Transverse colon (tissue), 4 donors: ENCODE measurements at places on chromosomes 6 and 20. TPM values are rescaled to one million over a fixed set of nuclear protein-coding genes. Genes with fewer than 3 reads are reported as not detected.

The GRIK2 gene
- total RNA-seq: 2.0 TPM

DNA sequence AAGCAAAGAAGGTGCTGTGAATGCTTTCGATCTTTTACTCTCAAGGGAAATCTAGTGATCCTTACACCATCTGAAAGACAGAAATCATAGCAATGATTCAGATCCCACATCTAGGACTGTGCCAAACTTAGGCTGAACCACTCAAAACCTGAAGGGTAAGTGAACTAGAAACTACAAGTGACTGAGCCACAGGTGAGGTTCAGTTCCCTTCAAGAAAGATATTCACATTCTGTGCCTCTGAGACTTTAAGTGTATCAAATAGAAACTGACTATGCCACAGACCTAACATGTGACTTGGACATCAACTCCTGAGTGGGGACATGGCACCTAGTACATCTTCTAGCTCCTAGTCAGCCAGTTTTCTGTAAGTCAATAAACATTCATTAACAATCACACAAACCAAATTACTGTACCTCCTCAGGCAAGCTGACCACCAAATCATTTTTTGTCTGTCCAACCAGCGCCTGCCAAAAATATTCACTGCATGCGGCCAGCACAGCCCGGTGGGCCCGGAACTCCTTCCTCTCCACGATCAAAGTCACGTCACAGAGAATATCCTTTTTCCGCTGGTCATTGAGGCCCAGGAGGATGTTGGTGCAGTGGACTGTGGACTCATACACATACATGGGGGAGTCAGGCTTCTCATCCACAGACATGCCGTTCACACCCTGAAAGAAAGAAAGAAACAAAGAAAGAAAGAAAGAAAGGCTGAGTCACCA is 114.1 kb downstream of the GJA10 start:
- no peak overlapping the region for H3K4me3 ChIP-seq
- DNase-seq: no peak
- H3K27ac ChIP-seq: no peak overlapping the region
- no peaks in the 10 kb centered on the region for H3K27me3 ChIP-seq
- H3K4me1 ChIP-seq: peaks cover 8% of the 10 kb centered on the region

DNA sequence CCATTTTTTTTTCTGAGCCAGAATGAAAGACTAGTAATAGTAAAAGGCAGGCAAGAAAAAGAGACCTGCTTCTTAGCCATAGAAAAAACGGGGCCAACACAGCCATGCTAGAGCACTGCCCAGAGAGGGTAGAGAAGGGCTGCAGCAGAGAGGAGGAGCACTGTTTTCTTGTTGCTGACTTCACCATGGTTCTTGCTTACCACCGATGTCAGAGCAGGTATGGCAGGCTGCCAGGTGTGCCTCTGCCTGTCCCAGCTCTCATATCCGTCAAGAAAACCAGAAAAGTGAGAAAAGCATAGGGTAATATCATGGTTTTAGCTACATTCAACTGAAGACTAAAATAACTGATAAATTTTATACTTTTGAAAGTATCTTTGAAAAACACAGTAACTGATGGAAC is 60.7 kb downstream of the DTNBP1 start:
- no peaks in the 10 kb centered on the region for H3K36me3 ChIP-seq
- no peak for DNase-seq
- no peak overlapping the region for H3K27ac ChIP-seq
- no peaks in the 10 kb centered on the region for H3K27me3 ChIP-seq
- no peaks in the 10 kb centered on the region for H3K4me1 ChIP-seq
- H3K4me3 ChIP-seq: no peak overlapping the region

DNA sequence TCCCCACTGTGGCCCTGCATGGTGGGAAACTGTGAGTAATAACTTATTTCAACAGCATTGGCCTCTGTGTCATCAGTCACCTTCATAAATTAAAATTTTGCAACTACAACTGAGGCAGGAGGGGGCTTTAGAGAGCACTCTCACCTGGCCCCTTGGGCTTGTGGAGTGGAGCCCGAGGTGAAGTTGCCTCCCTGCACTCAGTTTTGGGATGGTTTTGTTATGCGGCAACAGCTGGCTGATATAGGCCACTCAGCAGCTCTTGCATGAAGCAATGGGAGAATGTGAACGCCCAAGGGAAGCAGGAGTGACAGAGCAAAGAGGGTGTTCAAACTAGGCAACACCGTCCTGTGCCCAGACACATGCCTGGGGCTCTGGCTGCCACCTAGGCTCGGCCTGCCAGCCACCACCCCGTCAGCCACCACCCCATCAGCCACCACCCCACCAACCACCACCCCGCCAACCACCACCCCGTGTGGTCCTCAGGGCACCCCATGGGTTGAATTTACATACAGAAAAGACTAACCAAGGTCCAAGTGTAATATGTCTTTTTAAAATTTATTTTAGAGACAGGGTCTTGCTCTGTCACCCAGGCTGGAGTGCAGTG is 4.3 kb upstream of the GFRA4 start:
- no peak overlapping the region for H3K27ac ChIP-seq
- H3K27me3 ChIP-seq: peaks cover 23% of the 10 kb centered on the region
